ENCODE measurements at places on chromosomes 2 and 18.

DNA sequence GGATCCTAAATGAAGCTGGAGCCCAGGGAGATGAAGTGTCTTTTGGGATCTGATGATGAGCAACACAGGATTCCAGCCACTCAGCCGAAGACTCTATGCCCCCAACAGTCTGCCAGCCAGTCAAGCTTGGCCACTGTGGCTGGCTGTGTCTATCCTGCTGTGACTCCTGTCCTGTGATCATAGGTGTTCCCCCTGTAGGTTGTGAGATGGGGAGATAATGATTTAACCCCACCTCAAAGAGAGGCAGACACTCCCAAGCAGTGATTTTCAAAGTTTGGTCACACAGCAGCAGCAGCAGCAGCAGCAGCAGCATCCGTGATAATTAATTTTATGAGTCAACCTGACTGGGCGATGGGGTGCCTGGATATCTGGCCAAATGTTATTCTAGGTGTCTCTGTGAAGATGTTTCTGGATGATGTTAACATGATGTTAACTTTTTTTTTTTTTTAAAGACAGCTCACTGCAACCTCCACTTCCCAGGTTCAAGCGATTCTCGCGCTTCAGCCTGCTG, 21.4 kb upstream of the RHOB start:
- no peak for DNase-seq

DNA sequence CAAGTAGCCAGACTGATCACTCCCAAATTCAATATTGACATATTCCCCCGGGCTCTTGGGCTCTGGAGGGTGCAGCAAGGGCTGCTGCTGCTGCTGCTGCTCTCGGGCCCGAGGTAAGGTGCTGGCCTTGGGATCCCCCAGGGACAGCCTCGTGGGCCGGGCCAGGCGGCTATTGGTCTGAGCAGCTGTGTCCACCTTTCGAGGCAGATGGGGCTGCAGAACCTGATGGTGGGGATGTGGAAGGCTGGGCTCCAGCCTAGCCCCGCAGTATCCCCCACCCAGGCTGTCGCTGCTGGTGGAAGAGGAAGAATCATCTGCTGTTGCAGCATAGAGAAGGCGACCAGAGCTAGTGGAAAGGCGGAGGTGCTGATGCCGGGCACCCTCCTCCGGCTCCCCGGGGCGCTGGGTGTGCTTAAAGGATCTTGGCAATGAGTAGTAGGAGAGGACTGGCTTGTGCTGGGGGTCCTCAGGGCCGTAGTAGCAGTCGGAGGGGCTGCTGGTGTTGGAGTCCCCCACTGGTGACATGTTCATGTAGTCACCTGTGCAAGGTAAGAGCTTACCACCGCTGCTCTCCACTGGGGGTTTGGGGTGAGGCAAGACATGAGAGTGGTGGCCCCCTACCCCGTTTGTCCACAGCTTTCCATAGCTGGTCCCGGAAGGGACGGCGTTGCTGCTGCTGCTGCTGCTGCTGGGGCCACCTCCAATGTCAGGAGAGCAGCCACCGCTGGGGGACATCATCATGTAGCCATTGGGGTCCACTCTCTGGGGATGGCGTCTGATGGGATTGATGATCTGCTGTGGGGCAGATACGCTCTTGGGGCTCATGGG, 3.4 kb downstream of the IRS1 start:
- DNase-seq, result no peak

GRCh38 chr2:45696708-45697107, 45.2 kb downstream of the PRKCE start:
- no peak for DNase-seq

DNA sequence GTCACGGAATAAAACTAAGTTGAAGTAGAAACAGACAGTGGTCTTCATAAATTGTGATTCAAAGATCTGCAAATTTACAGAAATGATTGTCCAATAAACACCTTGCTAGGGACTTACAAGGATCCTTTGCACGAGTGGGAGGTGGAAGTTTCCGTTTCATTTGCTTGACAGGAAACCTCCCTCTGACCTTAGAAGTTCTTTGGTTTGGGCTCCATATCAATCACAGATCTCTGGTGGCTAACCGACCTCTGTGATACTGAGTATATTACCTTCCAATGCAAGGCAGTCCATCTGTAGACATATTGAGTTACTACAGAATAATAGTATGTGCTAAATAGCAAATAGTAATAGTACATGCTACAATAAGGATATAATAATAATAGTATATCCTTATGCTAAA, 33.7 kb upstream of the RNF152 start:
- no peak for DNase-seq

- DNase-seq, result no peak
These were observed 14.4 kb upstream of the STON1 start for GRCh38 chr2:48515513-48515985.

Measured in NCI-H460 (cell line).